ENCODE measurements at places on chromosomes 11 and 22.

DNA sequence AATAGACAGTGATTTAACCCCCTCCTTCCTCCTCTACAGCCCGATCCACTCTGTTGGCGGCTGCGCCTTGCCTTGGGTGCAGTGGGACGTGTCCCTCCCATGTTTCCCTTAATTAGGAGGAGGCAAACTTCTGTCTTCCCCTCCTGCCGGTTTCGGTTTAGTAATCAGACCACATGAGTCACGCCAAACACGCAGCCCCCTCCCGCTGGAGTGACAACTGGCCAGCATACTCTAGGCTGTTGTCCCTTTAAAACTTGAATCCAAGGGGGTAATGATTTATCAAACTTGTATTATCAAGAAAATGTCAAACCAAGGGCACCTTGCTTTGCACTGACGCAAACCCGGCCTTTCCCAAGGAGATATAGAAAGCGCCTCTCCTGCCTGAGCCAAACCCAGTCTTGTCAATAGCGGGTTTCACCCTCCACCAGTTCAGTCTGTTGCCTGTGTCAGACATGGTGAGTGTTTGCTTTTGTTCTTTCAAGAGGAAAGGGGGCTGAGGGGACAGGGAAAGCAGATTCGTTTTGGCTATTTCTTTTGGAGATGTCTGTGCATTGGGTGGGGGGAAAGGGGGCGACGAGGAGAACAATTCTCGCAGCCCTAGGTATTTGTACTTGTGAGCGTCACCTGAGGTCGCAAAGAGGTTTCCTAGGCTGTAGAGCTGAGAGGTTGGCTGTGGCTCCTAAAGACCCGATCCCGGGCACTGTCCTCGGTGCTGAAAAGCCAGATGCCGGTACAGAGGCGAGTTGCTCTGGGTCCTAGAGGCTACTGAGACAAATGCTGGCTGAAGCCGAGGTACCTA, at the start of gene SLC6A5:
Gene SLC6A5 (plus strand): TSS at position 388 of the 799 bp plus-strand sequence. CDS start 65 bp downstream, at position 453.
- no peak for DNase-seq

DNA sequence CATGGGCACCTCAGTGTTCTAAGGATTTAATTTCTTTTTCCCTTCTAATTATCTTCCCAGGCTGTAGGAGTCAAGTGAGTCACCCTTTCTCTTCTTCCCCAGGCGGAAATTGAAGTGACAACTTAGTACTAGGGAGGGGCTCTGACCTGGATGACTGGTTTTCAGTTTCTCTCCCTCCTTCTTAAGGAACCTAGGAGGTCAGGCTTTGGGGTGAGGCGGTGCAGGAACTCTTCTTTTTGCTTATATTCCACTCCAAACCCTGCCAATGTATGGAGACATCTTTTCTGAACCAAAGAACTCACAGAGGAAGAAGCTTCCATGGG, 12.6 kb downstream of the ZDHHC5 start:
- no peak for DNase-seq

DNA sequence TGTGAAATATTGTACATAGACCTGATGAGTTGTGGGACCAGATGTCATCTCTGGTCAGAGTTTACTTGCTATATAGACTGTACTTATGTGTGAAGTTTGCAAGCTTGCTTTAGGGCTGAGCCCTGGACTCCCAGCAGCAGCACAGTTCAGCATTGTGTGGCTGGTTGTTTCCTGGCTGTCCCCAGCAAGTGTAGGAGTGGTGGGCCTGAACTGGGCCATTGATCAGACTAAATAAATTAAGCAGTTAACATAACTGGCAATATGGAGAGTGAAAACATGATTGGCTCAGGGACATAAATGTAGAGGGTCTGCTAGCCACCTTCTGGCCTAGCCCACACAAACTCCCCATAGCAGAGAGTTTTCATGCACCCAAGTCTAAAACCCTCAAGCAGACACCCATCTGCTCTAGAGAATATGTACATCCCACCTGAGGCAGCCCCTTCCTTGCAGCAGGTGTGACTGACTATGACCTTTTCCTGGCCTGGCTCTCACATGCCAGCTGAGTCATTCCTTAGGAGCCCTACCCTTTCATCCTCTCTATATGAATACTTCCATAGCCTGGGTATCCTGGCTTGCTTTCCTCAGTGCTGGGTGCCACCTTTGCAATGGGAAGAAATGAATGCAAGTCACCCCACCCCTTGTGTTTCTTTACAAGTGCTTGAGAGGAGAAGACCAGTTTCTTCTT, 12.3 kb downstream of the PIK3IP1 start:
- no peak for DNase-seq

GRCh38 chr11:32434356-32435151, 785 bp downstream of the WT1 start:
- no peak for DNase-seq

DNA sequence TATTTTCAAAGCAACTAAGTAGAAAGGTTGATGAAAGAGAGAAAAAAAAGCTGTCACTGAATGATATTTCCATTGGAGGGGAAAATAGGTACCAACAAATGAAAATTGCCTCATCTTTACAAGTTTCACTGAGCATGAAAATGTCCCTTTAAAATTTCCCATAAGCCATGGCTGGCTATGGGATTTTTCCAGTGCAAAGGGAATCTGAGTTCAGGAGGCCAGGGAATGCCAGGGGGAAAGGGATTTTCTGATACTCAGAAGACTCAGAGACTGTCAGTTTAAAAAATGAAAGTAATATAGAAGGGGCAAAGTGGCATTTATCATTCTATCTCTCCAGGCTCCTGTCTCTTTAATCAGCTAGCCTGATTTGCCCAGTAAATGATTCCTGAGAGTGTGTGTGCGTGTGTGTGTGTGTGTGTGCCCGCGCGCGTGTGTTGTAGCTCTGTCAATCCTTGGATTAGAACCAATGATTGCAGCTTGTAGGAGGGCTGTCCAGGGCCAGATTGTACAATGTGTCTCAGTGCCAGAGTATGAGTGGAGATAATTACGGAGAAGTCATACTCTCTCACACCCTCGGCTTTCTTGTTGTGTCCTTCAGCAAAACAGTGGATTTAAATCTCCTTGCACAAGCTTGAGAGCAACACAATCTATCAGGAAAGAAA, at the start of gene NTM:
Gene NTM (plus strand): TSS at position 526 of the 662 bp plus-strand sequence.
- no peak for DNase-seq

DNA sequence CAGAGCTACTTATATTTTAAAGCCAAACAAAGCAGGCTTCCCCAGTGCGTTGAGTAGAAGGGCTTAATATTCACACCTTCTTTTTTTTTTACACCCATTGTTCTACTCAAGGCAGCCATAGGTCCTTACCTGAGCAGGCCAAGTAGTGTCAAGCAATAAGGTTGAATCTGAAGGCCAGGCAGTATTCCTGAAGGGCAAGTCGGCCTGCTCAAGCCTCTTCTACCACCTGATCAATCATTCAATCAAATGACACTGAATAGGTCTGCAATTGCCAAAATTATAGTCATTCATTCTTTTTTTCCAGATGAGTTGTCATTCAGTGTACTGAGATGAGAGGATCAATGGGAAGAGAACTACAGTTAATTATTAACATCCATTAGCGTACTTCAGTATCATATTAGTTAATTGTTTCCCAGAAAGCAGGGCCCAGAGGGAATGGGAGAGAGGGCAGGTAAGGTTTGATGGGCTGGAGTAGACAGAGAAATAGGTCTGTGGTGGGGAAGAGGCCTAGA, 11.9 kb upstream of the PPP2R1B start:
- DNase-seq, result no peak

- DNase-seq, result no peak
Observed at GRCh38 chr11:69470793-69471728, 10.4 kb upstream of the LINC01488 start.

- DNase-seq, result no peak
Observed at GRCh38 chr11:2250485-2250884, 19.9 kb downstream of the ASCL2 start.

DNA sequence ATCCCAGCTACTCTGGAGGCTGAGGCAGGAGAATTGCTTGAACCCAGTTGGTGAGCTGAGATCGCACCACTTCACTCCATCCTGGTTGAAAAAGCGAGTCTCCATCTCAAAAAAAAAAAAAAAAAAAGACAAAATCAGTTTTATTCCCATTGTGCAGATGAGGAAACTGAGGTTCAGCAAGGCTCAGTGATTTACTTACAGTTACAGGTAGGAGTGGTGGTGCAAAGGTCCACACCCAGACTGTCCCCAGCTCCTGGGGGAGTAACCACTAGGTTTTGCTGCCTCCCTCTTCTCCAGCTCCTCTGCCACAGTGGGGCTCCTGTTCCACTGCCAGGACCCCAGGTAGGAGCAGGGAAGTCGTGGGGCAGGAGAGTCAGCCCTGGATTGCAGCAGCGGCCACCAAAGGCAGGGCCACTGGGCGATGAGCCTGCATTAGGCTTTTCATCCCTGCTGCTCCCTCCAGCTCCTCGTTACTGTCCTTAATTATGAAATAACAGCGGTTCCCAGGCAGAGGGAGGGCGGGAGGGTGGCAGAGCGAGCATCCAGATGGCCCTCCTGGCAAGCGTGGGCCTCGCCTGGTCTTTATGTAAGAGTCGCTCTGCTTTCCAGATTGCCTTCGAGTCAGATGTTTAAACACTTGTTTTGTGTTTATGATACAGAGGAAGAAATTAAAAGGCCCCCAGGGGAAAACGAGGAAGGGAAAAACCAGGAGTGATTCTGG, 15.5 kb upstream of the RASD2 start:
- DNase-seq, result peak; percentile 53

DNA sequence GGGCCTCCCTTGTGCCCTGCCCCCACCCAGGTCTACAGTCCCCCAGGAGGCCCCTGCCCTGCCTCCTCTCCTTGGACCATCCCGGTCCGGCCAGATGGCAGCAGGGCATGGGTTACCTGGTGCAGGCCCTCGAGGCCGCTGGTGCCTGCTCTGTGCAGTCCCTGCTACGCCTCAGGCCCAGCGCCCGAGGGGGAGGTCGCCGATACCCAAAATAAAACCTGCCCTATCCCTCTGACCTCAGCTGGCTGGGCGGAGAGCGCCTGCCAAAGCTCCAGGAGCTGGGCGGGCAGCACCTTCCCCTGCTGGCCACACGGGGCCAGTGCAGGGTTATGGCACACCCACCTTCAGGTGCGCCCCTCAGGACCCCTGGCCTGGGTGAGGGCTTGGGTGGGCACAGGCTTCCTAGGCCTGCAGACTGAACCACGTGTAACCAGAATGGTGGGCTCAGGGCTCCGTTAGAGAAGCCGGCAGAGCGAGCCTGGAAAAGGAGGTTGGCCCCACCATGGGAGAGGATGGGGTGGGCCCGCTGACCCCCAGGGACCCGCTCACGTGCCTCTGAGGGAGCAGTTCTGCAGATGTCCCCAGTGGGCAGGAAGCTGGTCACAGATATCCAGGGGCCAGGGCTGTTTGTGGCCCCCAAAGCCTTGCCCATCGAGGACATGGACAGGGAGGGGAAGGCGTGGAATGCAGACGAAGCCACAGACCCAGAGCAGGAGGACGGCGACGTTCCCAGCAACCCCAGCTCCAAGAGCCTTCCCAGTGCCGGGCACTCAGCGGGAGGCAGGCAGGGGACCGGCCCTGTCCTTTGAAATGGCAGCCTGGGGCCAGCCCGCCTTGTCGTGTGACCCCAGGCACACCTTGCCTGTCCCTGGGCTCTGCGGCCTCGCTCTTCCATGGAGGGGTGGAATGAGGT, 1.7 kb upstream of the TNNT3 start:
- DNase-seq, result no peak

DNA sequence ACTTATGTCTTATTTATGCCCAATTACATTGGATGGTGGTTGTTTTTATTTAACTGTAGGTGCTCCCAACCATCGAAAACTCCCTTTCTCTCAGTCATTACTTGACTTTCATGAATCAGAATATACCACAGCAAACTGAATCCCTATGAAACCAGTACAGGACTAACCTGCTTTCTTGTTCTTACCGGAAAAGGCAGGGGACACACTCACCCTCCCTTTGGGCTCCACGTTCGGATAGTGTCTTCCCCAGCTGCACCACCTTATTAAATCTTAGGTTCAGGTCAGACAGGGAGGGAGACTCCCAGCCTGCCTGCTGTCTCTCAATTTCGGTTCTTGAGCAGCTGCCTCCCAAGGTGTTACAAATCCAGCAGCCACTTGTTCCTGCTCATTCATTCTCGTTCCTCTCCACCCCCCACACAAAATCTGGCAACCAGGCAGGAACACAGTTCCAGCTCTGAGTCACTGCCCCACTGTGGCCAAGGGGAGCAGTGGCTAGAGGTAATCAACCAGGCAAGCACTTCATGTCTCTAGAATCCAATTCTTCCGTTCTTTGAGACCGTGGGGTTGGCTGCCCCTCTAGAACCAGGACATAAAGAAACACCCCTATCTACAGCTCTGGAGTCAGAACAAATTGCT, 133.0 kb downstream of the PLEKHA7 start:
- DNase-seq, result no peak

DNA sequence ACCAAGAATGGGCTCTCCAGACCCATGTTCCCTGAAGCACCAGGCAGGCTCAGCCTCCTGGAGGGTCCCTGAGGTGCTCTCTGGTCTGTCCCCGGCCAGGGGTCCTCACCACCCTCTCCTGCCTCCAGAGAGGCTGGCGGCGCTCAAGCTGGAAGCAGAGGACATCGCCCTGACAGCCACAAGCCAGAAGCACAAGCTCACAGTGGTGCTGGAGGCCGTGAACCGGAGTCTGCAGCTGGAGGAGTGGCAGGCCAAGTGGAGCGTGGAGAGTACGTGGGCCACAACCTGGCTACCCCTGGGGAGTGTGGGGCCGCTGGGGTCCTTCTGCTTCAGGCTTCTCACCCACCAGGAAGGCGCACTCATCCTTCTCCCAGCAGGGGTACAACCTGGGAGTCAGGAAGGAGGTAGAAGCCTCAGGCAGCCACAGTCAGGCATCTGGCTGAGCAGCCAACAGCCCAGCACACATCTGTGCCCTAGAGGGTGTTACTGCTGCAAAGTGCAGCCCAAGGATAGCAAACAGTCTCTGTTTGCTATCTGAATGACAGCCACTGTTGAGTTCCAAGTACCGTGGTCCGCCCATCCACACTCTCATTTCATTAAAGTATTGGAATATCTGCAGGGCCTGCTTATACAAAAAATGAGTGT, 8.4 kb downstream of the PARVG start:
- no peak for DNase-seq

DNA sequence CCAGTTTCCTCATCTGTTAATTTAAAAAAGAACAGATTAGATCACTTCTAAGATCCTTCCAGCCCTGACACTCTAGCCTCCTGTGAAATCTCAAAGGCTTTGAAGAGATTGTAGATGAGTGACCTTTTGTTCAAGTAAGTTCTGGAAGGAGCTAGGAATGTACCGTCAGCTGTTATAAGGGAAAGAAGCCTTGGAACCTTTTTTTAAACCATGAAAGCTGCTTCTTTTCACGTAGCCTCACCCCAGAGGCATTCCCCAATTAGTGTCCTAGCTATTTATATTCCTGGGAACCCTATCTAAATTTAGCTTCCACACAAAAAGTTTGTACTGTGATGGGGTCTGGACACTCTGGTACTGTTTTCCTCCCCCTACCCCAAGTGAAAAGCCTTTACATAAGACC, 35.8 kb upstream of the SLN start:
- DNase-seq, result no peak

Data from NCI-H1436 (cell line).